SW480 (cell line): ENCODE measurements at places on chromosomes 5 and 9.

GRCh38 chr5:156201788-156202403 is 125.1 kb upstream of the SGCD start:
- DNase-seq, result no peak

- DNase-seq, result no peak
Observed at GRCh38 chr5:56478062-56478461, 244.9 kb upstream of the ANKRD55 start.

- DNase-seq, result no peak
Observed at GRCh38 chr5:169826618-169827017, 153.7 kb downstream of the INSYN2B start.

GRCh38 chr5:130385656-130386055 is 481.4 kb downstream of the CHSY3 start:
- DNase-seq, result no peak

DNA sequence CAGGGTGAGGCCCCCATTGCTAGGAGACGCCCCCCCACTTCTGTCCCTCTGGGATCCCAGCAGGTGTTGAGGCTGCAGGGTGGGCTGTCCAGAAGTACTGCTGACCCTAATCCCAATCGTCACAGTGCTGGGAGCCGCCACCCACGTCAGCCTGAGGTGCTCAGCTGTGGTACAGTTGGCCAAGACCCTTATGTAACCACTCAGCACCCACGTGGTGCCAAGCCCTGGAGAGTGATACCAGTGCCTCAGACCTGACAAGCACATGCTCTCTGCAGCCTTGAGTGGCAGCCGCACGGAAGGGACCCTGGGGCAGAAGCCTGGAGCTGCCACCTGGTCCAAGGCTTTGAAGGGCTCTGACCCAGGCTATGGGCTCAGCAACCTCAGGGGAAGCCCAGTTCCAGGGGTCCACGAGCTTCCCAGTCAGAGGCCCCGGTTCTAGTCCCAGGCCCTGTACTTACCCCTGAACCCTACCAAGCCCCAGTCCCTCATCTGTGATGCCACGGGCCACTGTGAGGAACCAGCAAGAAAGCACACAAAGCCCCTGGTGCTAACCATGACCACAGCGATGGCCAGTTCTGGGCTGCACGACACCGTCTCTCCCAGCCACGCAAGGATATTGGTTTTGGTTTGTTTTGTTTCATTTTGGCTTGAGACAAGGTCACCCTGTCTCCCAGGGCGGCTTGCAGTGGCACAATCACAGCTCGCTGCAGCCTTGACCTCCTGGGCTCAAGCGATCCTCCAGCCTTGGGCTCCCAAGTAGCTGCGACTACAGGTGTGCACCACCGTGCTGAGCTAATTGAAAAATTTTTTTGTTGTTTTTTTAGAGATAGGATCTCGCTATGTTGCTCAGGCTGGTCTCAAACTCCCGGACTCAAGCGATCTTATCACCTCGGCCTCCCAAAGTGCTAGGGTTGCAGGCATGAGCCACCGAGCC is 50.7 kb downstream of the DBH start:
- no peak for DNase-seq

DNA sequence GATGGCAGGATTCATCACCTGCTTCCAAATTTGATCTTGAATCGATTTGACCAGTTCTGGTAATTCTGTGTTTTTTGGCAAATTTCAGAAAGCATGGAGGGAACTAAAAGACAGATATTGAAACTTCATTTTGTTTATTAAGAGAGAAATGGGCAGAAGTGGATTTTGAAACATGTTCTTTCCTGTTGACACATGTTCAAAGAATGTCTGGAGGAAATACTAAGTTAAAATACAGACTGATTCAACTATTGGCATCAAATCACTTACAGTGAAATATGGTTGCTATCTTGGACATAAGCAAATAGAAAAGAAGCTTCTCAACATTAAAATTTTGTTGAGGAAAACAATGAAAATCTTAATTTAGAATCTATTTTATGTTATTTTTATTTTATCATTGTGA is 19.3 kb upstream of the GZMK start:
- no peak for DNase-seq
